ENCODE measurements at places on chromosomes 13 and 19.

DNA sequence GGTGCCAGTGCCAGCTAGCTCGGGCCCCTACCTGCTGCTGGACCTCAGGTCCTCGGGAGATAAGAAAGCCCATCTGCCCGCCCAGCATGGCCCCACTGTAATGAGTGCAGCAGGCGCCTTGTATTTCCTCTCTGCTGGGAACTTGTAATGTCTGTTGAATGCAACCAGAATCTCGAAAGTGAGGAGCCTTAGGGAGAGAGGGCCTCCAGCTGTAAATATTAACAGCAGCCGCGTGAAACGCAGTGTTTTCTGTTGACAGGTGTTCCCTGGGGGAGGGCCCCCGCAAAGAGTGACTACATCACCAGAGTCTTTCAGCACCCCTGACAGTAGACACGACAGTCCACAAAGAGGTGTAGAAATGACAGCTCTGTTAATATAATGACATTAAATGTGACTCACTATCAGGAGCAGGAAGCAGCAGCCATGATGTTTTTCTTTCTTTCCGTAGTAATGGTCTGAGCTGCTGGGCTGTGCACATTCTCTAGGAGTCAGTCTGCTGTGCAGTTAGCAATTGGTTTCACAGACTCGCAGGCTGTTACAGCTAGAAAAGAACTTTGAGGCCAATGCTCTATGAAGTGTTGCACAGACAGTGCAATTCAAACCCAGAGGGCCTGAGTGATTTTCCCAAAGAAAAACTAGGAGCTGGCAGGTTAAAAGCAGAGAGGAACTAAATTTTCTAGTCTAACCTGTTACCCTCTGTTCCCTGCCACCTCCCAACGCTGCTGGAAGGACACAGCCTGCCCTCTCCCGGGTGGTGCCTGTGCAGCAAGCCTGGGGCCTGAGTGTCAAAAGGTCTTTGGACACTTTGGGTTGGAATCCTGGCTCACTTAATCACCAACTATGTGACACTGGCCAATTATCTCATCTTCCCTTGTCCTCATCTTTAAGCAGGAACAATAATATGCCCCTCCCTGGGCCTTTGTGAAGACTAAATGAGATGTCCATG, 58.6 kb upstream of the WASF3 start:
- no peak for DNase-seq

DNA sequence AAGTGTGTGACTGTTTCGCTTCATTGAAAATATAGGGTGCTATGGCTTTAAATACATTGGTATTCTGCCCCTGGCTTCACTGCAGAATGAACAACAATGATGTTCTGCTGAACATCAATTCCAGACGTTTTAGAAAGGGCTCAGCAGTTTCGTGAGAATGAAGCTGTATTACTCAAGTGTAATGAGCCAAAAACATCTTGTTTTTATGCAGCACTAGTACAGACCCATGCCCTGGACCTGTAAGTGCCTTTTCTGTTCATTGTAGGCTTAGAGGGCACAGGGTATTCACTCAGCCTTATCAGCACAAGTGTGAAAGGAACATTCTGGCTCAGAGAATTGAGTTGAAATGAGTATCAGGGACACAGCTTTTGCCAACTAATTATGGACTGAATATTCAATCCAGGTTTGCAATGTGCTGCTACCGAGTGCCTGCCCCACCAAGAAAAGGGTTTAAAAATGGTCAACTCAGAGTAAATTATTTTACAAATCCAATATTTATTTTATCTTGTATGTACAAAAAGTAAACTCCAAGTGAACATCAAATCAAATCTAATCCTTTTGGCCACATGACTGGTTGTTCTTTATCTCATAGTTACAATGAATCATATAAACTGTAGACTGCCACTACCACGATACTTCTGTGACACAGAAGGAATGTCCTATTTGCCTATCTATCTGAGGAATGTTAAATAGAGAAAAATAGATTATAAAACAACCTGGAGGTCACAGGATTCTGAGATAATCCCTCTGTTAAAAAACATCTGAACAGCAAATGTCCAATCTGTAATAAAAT, 362.8 kb downstream of the NALCN start:
- no peak for DNase-seq

GRCh38 chr19:33366127-33366526, 7.4 kb upstream of the CEBPG start:
- no peak for DNase-seq

DNA sequence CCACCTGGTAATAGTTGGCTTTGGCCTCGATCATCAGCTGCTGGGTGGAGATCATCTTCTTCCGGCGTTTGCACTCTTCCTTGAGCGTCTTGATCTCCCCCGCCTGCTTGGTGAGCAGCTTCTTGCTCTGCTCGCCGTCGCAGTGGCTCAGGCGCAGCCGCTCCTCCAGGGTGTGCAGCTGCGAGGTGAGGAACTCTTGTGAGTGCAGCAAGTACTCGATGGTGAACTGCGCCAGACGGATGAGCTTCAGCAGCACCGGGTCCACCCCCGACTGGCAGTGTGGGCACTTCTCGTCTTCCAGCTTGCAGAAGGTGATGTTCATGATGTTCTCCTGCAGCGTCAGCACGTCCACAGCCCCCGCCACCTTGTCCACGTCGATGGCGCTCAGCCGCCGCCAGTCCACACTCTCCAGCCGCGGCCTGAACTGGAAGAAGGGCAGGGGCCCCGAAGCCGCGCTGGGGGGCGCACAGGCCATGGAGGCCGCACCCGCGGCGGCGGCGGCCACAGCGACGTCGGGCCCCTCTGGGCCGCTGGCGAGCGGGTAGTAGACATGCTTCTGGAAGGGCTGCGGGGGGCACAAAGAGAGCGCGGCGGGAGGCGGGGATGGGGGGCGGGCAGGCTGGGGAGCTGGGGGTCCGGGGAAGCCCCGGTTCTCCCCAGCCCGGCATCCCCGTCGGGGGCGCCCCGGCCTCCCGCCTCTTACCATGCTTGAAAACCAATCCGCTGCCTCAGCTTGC, 3.0 kb downstream of the DZIP1 start:
- DNase-seq, result no peak

GRCh38 chr19:29658221-29658991, 6.9 kb upstream of the PLEKHF1 start:
- DNase-seq, result no peak

DNA sequence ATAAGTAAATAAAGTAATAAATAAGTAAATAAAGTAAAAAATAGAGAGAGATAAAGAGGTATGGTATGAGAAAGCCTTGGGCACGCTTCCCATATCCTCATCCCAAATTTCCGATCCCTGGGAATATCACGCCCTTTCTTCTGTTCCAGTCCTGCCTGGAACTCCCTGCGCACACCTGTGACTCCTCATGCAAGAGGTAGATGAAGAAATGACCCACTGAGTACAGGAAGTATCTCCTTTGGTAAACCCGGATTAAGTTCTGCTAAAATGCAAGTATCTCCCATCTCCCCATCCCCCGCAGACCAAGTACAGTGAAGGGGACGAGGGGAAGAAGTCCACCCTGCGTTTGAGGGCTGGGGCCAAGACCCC, 399 bp upstream of the ZNF136 start:
- DNase-seq, result no peak

- no peak for DNase-seq
Measured at GRCh38 chr13:26344980-26345379, 91.1 kb downstream of the CDK8 start.

GRCh38 chr19:961866-962620, 22.1 kb upstream of the WDR18 start:
- DNase-seq, result no peak

GRCh38 chr19:31612873-31613272, 263.6 kb upstream of the TSHZ3 start:
- DNase-seq, result no peak

GRCh38 chr19:19823916-19824315, 2.4 kb upstream of the ZNF506 start:
- no peak for DNase-seq

- DNase-seq, result no peak
Measured at GRCh38 chr19:29702161-29702962, 12.7 kb downstream of the C19orf12 start.

GRCh38 chr13:106373304-106373988, 162.0 kb downstream of the EFNB2 start:
- DNase-seq, result no peak

All from effector CD8-positive, alpha-beta T cell (primary cell).